ENCODE measurements at places on chromosomes 7 and 10.

- DNase-seq: no peak
Measured at GRCh38 chr7:106911959-106912358, 46.9 kb downstream of the PIK3CG start.

GRCh38 chr10:117544004-117544701 is 1.6 kb downstream of the EMX2 start:
- no peak for DNase-seq

GRCh38 chr7:22185559-22185958 is 171.4 kb downstream of the RAPGEF5 start:
- DNase-seq: no peak

GRCh38 chr10:45545150-45545549 is 127.4 kb downstream of the ZFAND4 start:
- no peak for DNase-seq
